Endothelial cell (in vitro differentiated cells): ENCODE measurements at places on chromosomes 12 and 14.

DNA sequence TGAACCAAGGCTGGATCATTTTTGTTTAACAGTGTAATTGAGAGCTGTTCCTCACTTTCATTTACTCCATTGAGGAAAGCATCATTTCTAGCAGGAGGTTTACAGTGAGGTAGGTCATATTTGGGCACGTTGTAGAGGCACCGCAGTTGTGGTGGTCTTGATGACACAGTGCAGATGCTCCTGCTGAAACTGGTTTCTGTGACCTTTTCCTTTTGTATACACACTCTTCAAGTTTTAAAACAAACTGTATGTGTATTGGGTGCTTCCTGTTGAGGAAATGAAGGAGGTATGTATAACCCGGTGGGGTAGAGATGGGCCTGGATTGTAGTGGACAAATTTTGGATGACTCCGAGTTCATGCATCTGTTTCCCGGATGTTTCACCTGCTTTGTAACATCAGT, 456.3 kb upstream of the RGS6 start:
- no peak for DNase-seq

DNA sequence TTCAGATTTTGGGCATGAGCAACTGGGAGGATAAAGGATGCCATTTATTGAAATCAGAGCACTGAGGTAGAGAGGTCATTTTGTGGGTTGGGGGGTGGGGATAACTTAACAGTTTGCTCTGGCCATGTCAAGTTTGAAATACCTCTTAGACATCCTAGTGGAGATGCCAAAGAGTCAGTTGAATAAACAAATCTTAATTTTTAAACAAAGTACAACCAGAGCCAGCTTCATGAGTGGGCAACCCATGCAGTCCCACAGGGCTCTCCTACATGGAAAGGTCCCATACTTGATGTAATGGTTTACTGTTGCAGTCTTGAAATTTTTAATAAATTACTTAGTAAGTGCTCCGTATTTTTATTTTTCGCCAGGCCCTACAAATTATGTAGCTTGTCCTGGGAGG, 81.2 kb downstream of the ANO4 start:
- no peak for DNase-seq

DNA sequence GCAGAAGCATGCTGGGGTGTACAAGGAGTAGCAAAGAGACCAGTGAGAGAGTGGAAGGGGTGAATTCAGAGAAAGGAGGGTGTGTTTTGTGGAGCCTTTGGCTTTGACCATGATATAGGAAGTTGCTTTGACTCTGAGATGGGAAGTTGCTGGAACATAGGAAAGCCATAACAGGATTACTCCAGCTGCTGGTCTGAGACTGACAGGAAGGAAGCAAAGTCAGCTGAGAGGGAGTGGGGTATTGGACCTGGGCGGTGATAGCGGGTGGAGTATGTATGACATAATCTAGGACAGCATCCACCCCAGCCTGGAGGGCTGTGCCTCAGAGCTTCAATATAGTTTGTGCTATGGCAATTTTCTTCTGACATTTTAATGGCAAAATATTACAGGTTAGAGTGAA, 324.4 kb downstream of the PDZRN4 start:
- peak; percentile 9 for DNase-seq

- DNase-seq, result no peak
Observed at GRCh38 chr12:77189901-77190416, 124.6 kb upstream of the E2F7 start.

DNA sequence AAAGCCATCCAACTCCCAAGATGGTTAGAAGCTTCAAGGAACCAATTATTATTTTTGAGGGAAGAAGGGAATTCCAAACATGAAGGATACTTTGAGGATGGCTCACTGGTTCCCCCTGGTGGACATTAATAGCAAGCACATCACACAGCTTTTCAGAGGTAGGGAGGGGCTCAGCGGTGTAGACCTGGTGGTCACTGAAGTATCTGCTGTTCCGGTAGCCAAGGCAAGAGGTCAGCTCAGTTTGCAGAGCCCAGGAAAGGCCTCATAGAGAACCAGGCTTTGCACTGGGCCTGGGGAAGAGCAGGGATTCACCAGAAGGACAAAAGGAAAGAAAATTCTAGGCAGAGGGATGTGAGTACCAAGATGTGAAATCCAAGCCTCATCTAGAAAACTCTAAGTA, 118.7 kb downstream of the KSR2 start:
- DNase-seq, result peak; percentile 47

DNA sequence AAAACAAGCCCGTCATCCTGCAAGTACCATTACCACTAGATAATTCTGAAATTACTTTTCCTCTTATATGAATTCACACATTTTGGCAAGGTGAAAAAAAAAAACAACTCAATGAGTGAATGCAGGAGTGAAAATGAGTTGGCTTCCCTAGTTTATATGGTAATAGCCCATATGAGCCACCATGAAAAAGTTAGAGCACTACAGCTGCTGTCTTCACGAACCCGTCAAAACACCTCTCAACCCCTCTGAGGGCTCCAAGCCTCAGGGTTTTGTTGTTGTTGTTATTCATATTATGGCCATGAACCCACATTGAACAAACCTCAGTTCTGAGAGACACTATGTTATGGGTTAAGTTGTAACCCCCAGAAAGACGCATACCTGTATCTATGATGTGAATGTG, 289.9 kb upstream of the CAND1 start:
- no peak for DNase-seq

DNA sequence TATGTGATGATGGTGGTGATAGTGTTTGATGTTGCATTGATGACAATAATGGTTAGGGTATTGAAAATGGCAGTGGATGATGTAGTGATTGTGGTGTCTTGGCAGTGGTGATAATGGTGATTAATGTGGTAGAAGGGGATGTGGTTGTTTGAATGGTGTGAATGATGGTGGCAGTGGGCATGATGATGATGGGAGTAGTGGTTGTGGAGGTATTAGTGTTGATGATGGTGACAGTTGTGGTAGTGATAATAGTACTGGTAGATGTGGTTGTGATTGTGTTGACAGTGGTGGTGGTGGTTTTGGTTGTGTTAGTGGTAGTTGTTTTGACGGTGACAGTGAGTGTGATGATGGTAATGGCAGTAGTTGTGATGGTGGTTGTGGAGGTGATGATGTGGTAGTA, 1049.0 kb downstream of the VRK1 start:
- no peak for DNase-seq

DNA sequence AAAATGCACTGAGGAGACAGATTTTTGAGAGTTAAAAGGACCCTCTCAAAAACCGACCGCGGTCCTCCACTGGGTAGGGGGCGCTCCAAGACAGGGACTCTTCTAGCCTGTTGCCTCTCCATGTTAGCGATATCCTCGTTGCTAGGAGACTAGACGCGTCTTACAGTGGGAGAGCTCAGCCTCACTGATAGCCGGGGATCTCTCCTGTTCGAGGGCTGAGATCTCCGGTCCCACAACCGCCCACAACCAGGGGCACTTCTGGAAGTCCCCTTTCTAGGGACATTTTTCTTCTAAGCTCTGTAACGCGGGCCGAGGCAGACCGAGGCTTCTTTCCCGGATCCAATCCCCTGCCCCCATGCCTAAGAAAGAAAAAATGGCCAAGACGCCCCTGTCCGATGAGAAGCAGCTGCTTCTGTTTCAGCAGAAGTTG, 21.3 kb downstream of the FKBP11 start:
- peak; percentile 92 for DNase-seq

GRCh38 chr12:65535946-65536345, 257.5 kb downstream of the MSRB3 start:
- DNase-seq, result no peak

GRCh38 chr12:109737631-109738030, 24.0 kb downstream of the FAM222A start:
- DNase-seq, result no peak

DNA sequence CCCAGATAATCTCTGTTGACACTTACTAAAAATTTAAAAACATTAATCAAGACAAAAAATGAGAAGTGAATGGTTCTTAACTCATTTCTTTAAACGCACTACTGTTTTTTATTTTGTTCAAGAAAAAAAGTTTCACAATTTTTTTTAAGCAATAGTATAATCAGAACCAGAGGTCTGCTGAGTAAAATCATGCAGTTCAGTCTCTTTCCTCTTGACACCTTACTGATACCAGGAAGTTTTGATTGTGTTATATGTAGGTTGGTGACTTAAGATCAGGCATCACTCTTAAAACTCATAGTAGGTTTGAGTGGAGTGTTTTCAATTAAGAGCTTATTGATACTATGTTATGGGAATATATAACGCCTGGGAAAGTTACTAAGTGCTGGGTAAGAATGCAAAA, 121.4 kb downstream of the TRMT5 start:
- DNase-seq, result no peak

- no peak for DNase-seq
Observed at GRCh38 chr12:117885211-117885610, 83.6 kb downstream of the KSR2 start.

GRCh38 chr12:63045020-63045860, 105.8 kb downstream of the AVPR1A start:
- DNase-seq, result no peak

DNA sequence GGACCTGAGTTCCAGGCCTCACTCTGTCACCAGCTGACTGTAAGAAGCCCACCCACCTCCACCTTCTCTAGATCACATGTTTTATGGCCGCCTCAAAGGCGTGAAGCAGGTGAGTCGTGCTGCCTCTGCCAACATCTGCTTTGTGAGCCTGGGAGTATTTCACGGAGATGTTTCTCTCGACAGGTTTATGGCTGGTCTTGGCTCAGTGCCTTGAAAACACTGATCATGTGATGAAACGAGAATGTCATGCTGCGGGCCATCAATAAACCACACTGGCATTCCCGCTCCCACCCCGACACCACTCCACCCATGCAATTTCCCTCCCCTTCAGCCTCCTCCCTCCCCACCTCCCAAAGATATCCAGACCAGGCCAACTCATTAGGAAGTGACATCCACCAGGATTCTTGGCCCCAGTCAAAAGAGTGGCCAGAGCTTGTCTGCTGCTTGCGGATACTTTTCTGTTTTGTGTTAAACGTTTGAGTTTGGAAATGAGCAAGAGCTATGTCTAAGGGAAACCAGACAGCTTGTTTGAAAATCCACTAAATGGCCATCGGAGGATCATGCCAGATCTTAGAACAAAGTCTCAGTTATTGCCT, 53.8 kb upstream of the NTF3 start:
- no peak for DNase-seq

DNA sequence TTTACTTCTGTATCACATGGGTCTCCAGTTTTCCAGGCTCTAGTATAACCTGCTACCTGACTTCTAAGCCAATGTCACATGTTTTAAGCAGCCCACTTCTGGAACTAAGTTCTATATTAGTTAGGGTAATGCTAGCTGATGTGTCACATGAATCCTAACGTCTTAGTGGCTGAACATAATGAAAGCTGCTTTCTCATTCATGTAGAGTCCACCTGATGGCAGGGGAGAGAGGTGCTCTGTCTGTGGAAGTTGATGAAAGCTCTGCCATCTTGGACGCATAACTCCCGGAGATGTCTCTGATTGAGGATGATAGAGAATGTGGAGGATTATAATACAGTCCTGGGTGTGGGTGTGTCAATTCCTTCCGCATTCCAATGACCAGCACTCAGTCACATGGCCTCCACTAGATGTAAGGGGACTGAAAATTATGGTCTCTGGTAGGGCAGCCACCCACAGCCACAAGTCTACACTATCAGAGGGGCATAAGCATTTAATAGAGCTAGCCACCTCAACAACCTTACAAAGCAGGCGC, 234.4 kb upstream of the CRY1 start:
- no peak for DNase-seq

DNA sequence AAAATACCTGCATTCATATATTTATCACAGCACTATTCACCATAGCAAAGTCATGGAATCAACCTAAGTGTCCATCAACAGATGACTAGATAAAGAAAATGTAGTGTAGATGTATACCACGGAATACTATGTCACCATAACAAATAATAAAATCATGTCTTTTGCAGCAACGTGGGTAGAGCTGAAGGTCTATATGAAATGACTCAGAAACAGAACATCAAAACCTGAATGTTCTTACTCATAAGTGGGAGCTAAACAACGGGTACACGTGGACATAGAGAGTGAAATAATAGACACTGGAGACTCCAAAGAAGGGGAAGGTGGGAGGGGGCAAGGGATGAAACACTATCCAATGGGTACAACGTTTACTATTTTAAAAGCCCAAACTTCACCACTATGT, 37.9 kb downstream of the SLC38A1 start:
- no peak for DNase-seq

DNA sequence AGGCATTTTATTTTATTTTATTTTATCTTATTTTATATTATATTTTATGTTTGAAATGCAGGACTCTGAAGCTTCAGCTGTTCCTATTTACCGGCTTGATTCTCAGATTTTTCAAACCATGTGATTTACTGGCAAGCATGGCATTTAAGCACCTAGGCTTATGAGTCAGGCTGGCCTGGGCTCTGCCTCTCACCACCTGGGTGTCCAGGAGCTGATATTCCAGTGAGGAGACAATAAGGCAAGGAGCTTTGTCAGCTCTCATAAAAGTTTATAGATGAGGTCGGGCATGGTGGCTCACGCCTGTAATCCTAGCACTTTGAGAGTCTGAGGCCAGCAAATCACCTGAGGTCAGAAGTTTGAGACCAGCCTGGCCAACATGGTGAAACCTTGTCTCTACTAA, 2.1 kb downstream of the DAO start:
- DNase-seq, result no peak

GRCh38 chr14:75979071-75979571, 2.7 kb downstream of the TGFB3 start:
- peak; percentile 53 for DNase-seq

- DNase-seq, result peak; percentile 52
Observed at GRCh38 chr14:76924371-76925096, 98.3 kb downstream of the LRRC74A start.

DNA sequence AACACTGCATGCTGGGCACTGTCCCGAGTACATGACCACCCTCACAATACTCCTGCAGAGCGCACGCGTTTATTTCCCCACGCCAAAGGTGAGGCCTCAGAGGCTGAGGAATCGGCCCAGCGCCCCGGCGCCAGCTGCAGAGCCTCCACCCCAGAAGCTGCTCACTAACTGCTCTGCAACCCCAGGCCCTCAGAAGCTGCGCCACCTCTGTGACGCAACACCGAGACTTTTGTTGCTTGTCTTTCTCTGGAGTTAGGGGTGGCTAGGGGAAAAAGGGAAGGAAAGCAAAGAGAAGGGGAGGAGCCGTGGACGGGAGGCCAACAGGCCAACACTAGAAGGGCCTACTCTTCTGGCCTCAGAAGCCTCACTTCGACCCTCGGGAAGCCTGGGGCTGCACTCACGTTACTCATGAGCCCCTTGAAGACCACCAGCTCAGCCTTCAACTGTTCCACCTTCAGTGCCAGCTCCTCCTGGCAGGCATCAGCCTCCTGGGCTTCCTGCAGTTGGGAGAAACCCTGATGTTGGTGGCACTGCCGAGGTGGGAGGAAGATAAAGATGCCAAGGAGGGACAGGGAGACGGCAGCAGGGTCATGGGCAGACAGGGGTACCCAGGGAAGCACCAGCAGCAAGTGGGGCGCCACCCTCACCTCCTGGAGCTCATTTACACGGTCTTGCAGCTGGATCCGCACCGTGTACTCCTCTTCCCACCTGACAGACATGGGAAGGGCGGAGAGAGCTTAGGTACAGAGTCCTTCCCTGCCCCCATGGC, 5.4 kb downstream of the IFFO1 start:
- no peak for DNase-seq
